Activated naive CD8-positive, alpha-beta T cell treated with anti-CD3 and anti-CD28 coated beads, Interleukin-2, amount 10 ng/mL, durations not matched to agents 7 days and 5 days (primary cell): ENCODE measurements at places on chromosomes 3 and 15. TPM values are rescaled to one million over a fixed set of nuclear protein-coding genes. Genes with fewer than 3 reads are reported as not detected.

DNA sequence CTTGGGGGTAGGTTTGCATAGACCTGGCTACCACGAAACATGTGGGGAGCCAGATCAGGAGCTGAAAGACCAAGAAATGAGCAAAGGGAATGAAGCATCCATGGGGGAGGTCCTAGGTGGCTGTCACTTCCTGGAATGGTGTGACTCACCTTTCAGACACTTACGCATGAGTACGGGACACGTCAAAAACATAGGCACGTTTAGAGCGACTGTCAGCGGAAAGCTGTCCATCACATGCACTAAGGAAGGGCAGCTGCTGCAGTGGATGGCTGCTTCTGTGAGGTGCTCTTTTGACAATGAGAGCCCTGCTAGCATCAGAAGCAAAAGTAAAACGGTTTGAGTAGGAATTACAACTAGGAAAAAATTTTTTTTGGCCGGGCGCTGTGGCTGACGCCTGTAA is 244.6 kb upstream of the CCDC54 start:
- no peak overlapping the region for H3K27ac ChIP-seq
- H3K27me3 ChIP-seq = no peaks in the 10 kb centered on the region
- H3K36me3 ChIP-seq = no peaks in the 10 kb centered on the region
- H3K4me1 ChIP-seq = no peaks in the 10 kb centered on the region

- DNase-seq = no peak
- peak overlapping the region; percentile 42 for H3K4me3 ChIP-seq
- H3K27ac ChIP-seq = peak overlapping the region; percentile 68
- peaks cover 27% of the 10 kb centered on the region for H3K4me1 ChIP-seq
- no peaks in the 10 kb centered on the region for H3K27me3 ChIP-seq
Observed at GRCh38 chr3:118938183-118938961, 96.3 kb downstream of the IGSF11 start.

GRCh38 chr15:57861034-57861638 is 154.6 kb downstream of the POLR2M start:
- peaks cover 2% of the 10 kb centered on the region for H3K4me1 ChIP-seq
- no peak for DNase-seq
- H3K36me3 ChIP-seq = no peaks in the 10 kb centered on the region

- H3K36me3 ChIP-seq = no peaks in the 10 kb centered on the region
- H3K4me1 ChIP-seq = no peaks in the 10 kb centered on the region
- no peak overlapping the region for H3K27ac ChIP-seq
Observed at GRCh38 chr3:106675451-106675850, 701.8 kb upstream of the CCDC54 start.

DNA sequence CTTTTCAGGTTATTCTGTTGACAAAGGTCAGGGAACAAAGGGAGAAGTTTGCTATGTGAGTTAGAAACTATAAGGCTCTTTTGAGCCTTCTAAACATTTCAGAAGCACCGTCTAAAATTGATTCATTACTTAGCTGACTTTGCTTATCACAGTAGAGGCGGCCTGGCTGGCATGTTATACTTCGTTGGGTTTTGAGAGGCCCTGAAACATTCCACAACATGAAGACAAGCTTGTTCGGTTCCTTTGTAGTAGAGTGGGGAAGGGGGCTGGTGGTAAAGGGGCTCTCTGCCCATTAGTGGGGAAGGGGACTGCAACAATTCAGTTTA is 23.6 kb downstream of the ZBTB38 start:
- H3K4me3 ChIP-seq = no peak overlapping the region
- no peak for DNase-seq

- no peaks in the 10 kb centered on the region for H3K27me3 ChIP-seq
- peak; percentile 68 for DNase-seq
- peaks cover 24% of the 10 kb centered on the region for H3K36me3 ChIP-seq
- peak overlapping the region; percentile 97 for H3K27ac ChIP-seq
- peak overlapping the region; percentile 96 for H3K4me3 ChIP-seq
Observed at GRCh38 chr3:39146611-39147591, 6.5 kb downstream of the CSRNP1 start.

DNA sequence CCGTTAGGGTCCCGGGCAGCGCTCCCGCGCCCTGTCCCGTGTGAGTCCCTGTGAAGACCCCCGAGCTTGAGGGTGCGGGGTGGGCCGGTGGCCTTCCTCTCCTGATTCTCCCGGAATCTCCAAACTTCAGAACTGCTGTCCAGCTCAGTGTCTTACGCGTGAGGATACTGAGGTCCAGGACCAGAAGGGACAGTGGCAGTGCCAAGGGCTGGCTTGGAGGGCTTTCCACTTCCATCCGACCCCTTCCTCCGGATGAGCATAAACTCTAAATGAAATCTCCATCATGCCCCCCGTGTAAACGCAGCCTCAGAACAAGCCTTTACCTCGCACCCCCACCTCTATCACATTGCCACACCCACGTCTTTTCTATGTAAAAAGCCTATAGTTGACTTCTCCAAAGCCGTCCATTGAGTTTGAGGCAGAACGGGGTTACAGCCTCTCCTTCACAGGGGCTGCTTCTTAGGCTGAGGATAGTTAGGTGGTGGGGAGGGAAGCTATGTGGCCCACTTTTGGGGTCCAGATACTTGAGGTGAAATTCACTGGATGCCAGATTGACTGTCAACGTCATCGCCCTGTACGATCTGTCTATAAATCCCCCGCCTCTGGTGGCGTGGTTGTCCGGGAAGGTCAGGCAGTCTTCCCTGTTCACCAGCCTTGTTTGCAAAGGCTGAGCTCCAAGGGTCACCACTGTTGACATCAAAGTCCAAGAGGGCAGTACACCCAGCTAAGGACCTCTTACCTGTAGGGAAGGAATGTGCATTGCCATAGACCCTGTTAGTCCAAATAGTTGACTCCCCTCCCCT is 1.1 kb downstream of the EDEM1 start:
- peaks cover 35% of the 10 kb centered on the region for H3K4me1 ChIP-seq
- peaks cover 23% of the 10 kb centered on the region for H3K36me3 ChIP-seq
- peak overlapping the region; percentile 97 for H3K4me3 ChIP-seq
- no peaks in the 10 kb centered on the region for H3K27me3 ChIP-seq

- no peaks in the 10 kb centered on the region for H3K36me3 ChIP-seq
- no peak for DNase-seq
- H3K4me1 ChIP-seq = no peaks in the 10 kb centered on the region
- no peaks in the 10 kb centered on the region for H3K27me3 ChIP-seq
Observed at GRCh38 chr15:46996359-46996758, 720.9 kb upstream of the SEMA6D start.

GRCh38 chr15:52080031-52080430 is 32.5 kb downstream of the BCL2L10 start:
- no peaks in the 10 kb centered on the region for H3K27me3 ChIP-seq
- no peaks in the 10 kb centered on the region for H3K36me3 ChIP-seq
- DNase-seq = no peak
- H3K27ac ChIP-seq = no peak overlapping the region
- H3K4me3 ChIP-seq = no peak overlapping the region
- H3K4me1 ChIP-seq = peaks cover 23% of the 10 kb centered on the region

GRCh38 chr3:151037746-151038477 is 47.6 kb upstream of the MED12L start:
- DNase-seq = no peak
- H3K27ac ChIP-seq = no peak overlapping the region
- no peak overlapping the region for H3K4me3 ChIP-seq
- H3K36me3 ChIP-seq = no peaks in the 10 kb centered on the region
- H3K4me1 ChIP-seq = no peaks in the 10 kb centered on the region
- H3K27me3 ChIP-seq = peaks cover 10% of the 10 kb centered on the region

Gene TMOD2
- total RNA-seq = 14.7 TPM

Gene ABHD14A
- 15.9 TPM for total RNA-seq

Gene GOLGA8K
- total RNA-seq = 2.0 TPM

Gene CLDN16
- not detected for total RNA-seq

Gene HIGD2B
- total RNA-seq = not detected

Gene CAV3
- not detected for total RNA-seq

Gene COLQ
- total RNA-seq = 3.5 TPM

Gene MASP1
- not detected for total RNA-seq

Gene UBAP1L
- 7.2 TPM for total RNA-seq
